ENCODE measurements at places on chromosomes 5 and 9.
A peak's percentile ranks its signal among the peaks of the same experiment; 100 is the strongest.

DNA sequence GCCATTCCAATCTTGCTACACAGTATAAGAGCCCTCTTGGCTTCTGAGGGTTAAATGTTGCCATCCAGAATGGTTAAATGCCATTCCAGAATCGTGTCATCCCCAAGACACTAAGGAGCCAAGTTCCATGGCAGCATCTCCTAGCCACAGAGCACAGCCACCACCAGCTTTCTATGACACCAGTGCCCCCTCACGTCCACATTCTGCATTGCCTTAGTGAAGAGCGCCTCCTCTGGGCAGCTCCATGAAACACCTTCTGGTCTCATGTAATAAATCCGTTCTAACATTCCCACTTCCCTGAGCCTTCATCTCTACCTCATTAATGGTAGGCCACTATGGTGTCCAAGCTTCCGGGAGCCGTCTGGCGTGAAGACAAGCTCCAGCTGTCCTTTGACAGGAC, 12.4 kb downstream of the CBY3 start:
- DNase-seq: peak; percentile 45

- DNase-seq: no peak
Observed at GRCh38 chr5:160363660-160364395, 6.6 kb downstream of the C1QTNF2 start.

DNA sequence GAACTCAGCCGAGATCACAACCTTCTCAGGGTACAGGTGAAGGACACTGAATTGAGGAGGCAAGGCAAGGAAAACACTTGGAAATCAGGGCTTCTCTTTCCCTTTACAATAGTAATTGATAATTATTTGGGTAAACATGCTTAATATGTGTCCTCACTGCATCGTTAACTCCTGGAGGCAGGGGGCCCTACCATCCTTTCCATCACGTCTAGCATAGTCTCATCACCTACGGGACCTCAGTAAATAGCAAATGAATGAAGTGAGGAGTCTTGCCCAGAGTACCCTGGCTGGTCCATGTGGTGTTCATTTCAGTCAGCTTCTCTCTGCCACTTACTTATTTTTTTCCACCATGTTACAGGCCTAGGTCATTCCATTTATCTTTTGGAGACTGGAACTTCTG, 2.3 kb downstream of the F2RL1 start:
- no peak for DNase-seq

GRCh38 chr5:68994645-68995044, 99.2 kb upstream of the SLC30A5 start:
- peak; percentile 61 for DNase-seq

DNA sequence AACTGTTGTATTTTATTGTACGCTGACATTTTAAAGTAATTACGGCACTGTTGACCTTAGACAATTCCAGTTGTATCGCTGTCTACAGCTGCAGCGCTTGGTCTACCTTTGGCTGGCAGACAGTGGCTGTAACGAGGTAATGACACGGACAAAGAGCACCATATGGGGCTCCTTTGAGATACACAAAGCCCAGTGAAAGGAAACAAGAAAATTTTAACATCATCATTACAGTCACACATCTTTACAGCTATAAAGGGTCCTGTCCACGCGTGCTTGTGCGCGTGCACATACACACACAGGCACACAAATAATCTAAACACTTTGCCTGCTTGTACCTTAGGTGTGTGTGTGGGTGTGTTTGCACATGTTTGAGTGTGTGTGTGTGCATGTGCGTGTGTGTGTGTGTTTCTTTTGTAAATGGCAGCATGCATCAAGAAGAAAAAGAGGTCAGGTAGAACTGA, 946.0 kb downstream of the NR2F1-AS1 start:
- DNase-seq: no peak

DNA sequence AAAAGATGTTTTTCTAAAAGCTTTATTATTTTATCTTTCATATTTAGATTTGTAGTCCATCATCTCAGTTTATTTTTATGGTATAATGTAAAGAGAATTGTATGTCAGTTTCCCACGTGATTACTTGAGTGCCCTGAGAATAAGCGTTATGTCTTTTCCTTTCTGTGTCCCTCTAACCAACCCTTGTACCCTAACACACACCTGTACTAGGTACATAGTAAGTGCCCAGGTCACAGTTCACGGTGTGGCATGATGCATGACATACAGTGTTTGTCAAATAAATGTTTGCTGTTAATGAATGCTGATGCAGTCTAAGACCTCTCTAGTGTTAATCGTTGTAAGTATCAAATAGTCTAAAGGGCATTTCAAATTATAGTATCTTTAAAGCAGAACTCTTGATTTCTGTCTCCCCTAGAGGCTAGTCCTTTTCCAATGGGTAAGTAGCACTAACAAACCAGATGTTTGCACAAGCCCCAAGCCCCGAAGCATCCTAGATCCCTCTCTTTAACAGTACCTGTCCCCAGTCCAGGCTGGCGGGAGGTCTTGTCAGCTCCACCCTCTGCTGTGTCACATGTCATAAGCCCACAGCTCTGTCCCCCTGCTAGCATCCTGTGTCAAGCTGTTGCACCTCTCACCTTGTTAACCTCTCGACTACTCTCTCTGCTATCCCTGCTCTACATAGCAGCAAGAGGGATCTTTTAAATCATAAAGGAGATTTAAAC, 23.7 kb downstream of the NUP214 start:
- DNase-seq: no peak

DNA sequence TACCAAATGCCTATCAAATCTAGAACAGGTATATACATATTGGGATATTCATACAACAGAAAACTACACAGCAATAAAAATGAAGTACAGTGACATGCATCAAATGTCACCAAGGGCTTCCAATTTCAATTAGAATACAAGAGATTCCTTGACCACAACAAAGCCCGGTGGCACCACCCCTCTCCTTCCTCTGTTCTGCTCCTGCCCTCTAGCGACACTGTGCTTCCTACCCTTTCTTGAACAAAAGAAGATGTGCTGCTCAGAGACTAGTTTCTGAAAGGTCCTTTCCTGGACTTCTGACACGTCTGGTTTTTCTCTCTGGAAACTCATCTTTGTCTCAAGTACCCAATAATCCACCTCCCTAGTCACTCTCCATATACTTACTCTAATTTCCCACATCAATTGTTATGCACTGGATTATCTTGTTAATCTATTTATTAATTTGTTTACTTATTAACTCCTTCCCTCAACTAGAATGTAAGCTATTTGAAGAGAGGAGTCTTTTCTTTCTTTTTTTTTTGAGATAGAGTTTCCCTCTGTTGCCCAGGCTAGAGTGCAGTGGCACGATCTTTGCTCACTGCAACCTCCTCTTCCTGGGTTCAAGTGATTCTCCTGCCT, 70.4 kb upstream of the CTSV start:
- DNase-seq: peak; percentile 51

DNA sequence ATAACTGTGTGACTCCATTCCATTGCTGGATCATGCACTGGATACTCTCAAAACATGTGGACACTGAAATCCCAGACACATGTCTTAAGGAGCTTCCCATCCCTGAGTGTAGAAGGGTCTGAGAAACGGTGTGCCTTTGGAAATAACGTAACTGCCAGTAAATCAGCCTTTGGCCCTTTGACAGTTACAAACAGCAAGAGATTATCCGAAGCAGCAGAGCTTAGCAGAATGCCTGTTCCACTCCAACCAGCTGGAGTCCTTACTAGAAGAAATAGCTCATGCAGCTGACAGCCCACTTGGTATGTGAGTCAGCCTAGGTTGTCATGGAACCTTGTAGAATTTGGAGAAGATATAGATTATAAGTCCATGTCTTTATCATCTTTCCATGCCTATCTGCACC, 7.0 kb downstream of the TMEM252 start:
- DNase-seq: no peak

DNA sequence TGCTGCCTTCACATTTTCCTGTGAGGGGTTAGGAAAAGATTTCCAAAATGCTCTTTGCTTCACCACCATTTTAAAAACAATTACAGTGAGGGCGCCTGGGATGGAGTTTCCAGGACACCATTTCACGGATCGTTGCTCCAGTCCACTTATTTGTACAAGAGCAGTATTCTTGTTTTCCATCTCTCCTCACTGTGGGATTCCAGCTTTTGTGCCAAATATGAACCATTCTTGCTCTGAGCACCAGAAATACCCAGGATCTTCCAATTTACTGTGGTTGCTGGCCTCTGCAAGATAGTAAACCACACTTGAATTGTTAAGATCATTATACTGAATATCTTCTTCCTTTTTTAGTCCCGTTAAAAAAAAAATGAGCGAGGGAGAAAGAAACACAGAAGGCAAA, 899.5 kb downstream of the TLE1 start:
- no peak for DNase-seq

- DNase-seq: no peak
Observed at GRCh38 chr9:68672215-68672614, 32.8 kb upstream of the PIP5K1B start.

DNA sequence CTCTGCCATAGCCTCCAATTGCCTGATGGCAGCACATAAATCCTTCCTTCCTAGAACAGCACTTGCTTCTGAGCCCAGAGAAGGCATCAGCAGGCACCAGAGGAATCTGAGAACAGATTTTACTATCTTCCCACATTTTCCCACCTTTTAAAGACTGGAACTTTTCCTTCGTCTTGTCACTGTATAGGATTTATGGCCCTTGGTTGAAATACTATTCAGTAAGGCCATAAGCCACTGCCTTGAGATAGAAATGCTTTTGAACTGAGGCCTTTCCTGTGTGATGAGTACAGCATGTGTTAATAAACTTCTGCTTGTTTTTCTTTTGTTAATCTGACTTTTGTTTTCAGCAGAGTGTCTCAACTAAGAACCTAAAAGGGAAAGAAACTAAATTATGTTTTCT, 84.3 kb downstream of the MRPS27 start:
- no peak for DNase-seq

GRCh38 chr5:57445705-57446037, 36.9 kb downstream of the ACTBL2 start:
- DNase-seq: no peak

DNA sequence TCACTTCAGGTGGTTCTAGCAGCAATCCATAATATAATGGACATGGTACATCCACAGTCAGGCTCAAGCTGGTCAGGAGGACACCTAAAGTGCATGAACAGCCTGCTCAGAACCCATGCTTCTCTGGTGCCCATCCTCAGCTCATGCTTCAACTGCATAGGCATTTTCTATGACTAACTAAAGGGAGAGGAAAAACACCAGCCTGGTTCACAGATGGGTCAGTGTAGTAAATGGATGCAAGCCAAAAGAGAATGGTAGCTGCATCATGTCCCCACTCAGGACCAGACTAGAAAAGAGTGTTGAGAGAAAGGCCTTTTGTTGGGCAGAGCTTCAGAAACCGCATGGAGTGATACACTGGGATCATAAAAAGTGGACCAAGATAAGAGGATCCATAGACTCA, 556.6 kb downstream of the TLE1 start:
- DNase-seq: no peak

GRCh38 chr5:100779669-100780375, 123.3 kb downstream of the ST8SIA4 start:
- DNase-seq: peak; percentile 8

GRCh38 chr5:122985954-122986721, 50.4 kb downstream of the PPIC start:
- peak; percentile 1 for DNase-seq

GRCh38 chr5:82513738-82514137, 235.6 kb upstream of the RPS23 start:
- DNase-seq: no peak

- no peak for DNase-seq
Observed at GRCh38 chr9:134553996-134554372, 87.6 kb upstream of the COL5A1 start.

- no peak for DNase-seq
Observed at GRCh38 chr9:136306211-136307208, 2.6 kb upstream of the CCDC187 start.

- no peak for DNase-seq
Observed at GRCh38 chr5:136205941-136206340, 13.0 kb upstream of the SMIM32 start.

- peak; percentile 38 for DNase-seq
Observed at GRCh38 chr9:130343445-130343918, 77.9 kb downstream of the HMCN2 start.

- no peak for DNase-seq
Observed at GRCh38 chr5:42995360-42995751, 44.8 kb downstream of the ANXA2R start.

- DNase-seq: no peak
Observed at GRCh38 chr5:143892271-143892670, 80.3 kb downstream of the HMHB1 start.

DNA sequence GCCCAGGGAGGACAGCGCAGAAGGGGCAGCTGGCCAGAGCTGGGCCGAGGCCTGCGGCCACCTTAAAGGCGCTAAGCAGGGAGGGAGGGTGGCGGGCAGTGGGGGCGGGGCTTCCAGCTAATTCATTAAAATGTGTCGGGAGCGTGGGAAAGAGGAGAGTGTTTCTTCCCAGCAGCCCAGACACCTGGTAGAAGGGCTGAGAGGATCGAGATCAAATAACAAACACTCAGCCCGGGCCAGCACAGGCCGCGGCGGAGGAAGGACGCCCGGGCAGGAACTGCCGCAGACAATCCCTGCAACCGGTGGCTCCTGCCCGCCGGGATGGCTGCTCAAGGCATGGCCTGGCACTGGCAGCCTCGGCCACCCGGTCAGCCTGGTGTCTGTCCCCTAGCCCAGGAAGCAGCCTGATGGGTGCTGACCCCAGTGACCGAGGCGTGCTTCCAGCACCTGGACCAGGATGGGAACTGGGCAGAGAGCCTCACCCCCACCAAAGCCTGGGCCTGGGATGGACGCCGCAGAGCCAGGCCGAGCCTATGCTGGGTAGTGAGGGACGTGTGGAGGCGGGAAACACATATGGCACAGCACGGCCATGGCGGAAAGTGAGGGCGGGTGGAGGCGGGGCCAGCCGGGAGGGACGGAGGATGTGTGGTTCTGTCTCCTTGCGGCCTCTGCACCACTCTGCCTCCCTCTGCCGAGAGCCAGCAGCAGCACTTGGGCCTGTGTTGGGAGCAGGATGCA, 3.2 kb upstream of the NRARP start:
- peak; percentile 74 for DNase-seq

- DNase-seq: no peak
Observed at GRCh38 chr5:177509381-177509951, at the start of gene DOK3. Gene DOK3, minus strand, starts transcription at chr5:177509826. Its CDS starts 286 bp downstream, at chr5:177509540.

DNA sequence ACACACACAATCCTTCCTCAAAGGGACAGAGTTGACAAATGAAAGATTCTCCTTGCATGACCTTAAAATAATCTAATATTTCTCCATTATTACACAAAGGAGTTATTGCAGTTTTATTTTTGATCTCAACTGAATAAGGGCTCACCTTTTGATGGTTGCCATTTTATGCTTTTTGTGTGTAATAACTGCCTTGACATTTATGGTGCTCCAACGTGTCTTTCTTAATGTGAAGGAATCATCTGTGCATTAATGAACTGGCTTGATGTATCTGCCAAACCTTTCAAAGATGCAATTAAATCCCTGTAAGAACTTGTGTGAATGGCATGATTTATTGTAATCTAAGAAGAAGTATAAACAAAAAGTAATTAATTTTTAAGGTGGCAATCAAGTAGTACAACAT, 1519.8 kb upstream of the CDH9 start:
- DNase-seq: no peak

- DNase-seq: no peak
Observed at GRCh38 chr9:128242828-128243214, 33.0 kb downstream of the GOLGA2 start.
